Inflammatory macrophage (primary cell): ENCODE measurements at places on chromosomes 5 and 9.

- peak; percentile 15 for DNase-seq
These were observed 21.9 kb upstream of the VDAC1 start for GRCh38 chr5:134026521-134027287.

DNA sequence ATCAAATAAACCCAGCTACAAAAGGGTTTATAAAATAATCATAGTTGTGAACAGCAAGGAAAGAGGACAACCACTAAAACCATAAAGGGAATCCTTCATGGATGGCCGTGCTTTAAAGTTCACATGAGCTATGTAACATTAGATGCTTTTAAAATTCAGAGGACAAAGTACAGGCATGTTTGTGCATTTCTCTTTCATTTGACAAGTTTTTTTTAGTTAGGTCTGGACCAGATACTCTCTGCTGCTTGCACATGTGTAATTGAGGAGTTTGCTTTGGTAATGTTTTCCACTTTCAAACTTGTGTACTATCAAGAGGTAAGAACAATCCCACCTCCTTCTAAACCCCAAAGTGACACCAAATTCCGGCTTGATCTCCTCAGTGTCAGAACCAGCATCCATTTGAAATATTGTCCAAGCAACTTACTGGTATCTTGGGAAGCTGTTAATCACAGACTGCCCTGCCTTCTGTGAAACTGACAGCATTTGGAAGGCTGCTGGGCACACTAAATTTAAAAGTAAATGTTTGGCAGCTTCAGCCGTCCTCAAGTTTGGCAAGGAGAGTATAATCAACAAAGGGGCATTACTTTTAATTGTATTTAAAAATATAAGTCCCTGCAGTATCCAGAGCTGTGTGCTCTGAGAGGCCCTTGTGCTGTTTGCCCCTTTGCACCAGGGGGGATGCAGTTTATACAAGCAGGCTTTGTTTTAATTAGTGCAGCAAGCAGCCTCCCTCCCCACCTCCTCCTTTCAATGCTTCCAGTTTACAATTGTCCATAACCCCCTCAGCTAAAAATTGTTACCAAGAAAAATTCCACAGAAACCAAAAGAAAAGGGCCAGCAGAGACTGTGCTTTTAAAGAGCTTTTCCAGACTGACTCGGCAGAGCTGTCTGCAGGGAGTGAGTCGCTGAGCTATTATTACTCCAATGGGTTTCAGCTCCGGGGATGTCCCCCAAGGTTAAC, 328.3 kb upstream of the MPDZ start:
- no peak for DNase-seq

DNA sequence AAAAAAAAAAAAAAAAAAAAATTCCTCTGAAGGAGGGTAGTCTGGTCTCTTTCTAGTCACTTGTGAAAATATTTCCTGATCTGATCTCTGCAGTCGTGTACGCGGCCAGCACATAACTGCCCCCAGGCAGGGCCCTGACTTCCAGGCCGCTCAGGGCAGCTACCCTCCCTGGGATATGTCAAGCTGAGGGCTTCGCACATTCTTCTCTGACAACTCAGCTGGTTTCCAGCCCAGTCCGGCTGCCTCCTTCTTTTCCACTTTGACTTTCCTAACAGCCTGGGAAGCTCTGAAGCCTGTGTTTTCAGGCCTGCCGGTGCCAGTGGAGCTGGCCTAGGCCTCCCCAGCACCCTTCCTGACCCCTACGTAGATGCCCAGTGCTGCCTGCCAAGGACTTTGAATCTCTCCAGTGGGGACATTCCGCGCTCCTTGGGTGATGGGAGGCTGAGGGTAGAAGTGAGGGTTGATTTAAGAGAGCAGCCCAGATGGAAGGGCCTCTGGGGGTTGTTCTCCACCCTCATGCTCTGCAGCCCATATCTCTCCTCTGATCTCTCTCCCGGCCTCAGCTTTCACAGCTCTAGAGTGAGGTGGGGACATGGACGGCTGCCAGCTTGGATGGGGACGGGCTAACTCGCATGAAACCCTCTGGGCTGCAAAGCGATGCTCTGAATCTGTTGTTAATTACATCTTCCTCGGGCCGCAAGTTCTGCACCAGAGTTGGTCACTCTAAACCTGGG, 20.7 kb downstream of the COL5A1 start:
- no peak for DNase-seq

GRCh38 chr5:28234356-28234968, 1196.1 kb upstream of the CDH9 start:
- no peak for DNase-seq
